ENCODE measurements at places on chromosomes 11 and 22. TPM values are rescaled to one million over a fixed set of nuclear protein-coding genes. Genes with fewer than 3 reads are reported as not detected.

ENTHD1 gene
- total RNA-seq = not detected

PRG3 gene
- total RNA-seq = not detected

SERHL2 gene
- total RNA-seq = 20.2 TPM

APOA5 gene
- total RNA-seq = not detected

NTM gene
- total RNA-seq = 4.8 TPM

GUCD1 gene
- total RNA-seq = 117 TPM

DNAJB7 gene
- not detected for total RNA-seq
